ENCODE measurements at places on chromosomes 11 and 22.

DNA sequence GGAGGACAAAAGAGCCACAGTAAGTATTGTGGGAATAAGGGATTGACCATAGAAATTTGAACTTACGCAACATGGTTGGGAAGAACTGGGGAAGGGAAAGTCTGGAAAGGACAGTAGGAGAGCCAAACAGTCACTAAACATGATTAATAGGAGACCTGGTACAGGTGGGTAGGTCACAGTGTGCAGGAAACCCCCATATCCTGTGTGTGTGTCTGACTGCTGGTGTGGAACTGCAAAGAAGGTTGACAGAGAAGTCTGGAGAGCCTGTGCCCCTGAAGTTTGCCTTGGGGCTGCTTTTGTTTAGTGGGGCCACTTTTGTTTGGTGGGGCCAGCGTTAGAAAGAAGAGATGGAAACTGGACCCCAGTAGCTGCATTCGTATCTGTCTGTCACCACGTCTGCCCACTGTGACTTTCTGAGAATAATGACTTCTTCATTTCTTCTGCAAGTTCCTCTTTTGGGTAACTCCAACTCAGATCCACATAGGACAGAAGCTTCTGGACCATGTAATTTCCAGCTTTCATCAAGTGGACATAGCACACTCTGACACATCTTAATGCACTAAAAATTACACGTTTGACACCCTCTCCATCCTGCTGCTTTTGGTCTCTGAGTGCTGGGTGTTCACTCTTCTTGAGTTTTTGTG lies 126.8 kb upstream of the RAG2 start:
- DNase-seq: no peak

- DNase-seq: no peak
These were observed 204.7 kb downstream of the ST3GAL4 start for GRCh38 chr11:126560221-126560620.

- DNase-seq: no peak
These were observed 132.3 kb downstream of the TRIM44 start for GRCh38 chr11:35794850-35795249.

DNA sequence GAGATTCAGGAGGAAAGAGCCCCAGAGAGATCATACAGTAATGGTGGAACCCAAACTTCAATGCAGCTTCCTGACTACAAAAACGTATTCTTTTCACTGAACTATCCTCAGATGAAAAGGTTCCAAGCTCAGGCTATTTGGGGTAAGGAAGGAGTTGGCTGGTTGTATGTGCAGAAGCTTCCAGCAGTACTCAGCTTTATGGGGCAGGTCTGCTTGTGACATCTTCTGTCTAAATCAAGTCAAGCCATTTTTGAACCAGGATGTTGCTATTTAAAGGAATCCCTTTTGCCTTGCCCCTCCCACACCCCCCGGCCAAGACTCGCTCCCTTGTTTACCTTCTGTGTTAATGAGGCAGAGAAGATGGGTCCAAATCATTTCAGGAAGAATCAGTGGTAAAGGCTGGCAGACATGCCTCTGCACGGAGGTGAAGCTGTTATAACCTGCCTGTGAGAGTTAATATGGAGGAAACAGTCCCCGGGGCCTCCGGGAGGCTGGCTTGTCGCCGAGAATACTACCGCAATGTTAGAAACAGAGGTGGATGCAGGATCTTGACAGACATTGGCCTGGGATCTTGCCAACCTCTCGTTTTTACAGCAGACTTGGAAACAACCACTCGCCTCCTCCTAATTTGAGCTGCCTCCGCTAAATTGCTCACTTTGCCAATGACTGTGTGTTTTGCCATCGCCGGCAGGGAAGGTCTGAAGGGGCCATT lies 45.4 kb downstream of the TIMP3 start:
- DNase-seq: no peak

GRCh38 chr11:79100093-79100910 lies 340.5 kb downstream of the TENM4 start:
- DNase-seq: peak; percentile 15

- DNase-seq: no peak
These were observed 19.0 kb upstream of the TTLL12 start for GRCh38 chr22:43205748-43206508.

- DNase-seq: no peak
These were observed 34.0 kb upstream of the CCDC134 start for GRCh38 chr22:41766476-41766875.

DNA sequence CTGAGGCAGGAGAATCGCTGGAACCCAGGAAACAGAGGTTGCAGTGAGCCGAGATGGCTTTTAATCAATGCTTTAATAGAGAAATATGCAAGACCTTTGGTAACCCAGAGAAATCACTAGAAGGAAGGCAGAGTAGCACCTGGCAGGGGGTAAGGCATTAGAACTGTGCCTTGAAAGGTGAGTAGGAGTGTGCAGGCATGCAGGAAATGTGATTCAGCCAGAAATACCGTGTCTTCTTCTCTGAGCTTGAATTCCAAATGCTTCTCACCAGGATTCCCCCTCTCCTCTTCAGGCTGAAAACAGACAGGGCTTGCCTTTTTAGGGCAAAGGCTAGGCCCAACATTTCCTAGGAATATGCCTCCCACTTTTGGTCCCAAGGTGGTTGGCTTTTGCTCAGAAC lies 51.0 kb downstream of the OR4D9 start:
- no peak for DNase-seq
